ENCODE measurements at places on chromosomes 5 and 9.

- no peak for DNase-seq
Observed at GRCh38 chr9:8140557-8140956, 341.0 kb upstream of the DMAC1 start.

DNA sequence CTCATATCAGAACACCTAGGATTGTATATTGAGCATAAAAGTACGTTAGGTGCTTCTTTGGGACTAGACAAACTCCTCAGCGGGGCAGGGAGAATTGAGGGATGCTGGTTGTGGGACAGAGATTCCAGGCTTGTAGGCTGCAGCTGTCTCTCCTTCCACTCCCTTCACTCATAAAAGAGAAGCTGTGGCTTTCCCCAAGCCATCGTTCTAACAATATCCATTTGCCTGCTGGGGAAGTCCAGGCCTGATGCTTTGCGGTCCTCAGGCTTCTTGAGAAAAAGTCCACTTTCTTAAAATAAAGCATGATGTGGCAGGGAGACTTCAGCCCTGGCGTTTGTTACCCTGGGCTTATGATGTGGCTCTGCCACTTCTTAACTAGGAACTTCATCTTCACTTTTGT, 129.3 kb upstream of the OSMR start:
- DNase-seq = no peak

GRCh38 chr5:1356873-1357787, 12.2 kb upstream of the CLPTM1L start:
- no peak for DNase-seq

- no peak for DNase-seq
Observed at GRCh38 chr9:79489261-79490000, 82.3 kb upstream of the TLE4 start.

DNA sequence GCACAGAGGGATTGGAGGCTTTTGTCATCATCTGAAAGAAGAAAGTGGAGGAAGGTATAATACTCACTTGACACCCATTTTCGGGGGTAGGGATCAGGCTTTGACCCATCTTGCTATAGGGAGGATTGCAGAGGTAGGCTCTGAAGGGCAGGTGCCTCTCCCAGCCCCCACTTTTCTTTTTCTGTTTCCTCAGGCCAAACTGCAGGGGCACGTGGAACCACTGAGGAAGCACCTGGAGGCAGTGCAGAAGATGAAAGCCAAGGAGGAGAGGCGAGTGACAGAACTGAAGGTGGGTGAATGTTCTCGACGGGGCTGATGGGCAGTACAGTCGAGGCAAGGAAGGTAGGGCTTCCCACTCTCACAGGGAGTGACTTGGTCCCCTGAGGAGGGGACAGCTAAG, 7.5 kb downstream of the TRIM41 start:
- no peak for DNase-seq

- DNase-seq = no peak
Observed at GRCh38 chr9:96086936-96087571, 211.6 kb downstream of the ERCC6L2 start.

- no peak for DNase-seq
Observed at GRCh38 chr9:133004091-133004998, 25.9 kb downstream of the GFI1B start.

- DNase-seq = no peak
Observed at GRCh38 chr5:74251141-74252035, 389.1 kb downstream of the ENC1 start.

- no peak for DNase-seq
Observed at GRCh38 chr5:82525626-82526025, 247.5 kb upstream of the RPS23 start.

- DNase-seq = no peak
Observed at GRCh38 chr9:36725777-36726356, 153.2 kb downstream of the MELK start.

DNA sequence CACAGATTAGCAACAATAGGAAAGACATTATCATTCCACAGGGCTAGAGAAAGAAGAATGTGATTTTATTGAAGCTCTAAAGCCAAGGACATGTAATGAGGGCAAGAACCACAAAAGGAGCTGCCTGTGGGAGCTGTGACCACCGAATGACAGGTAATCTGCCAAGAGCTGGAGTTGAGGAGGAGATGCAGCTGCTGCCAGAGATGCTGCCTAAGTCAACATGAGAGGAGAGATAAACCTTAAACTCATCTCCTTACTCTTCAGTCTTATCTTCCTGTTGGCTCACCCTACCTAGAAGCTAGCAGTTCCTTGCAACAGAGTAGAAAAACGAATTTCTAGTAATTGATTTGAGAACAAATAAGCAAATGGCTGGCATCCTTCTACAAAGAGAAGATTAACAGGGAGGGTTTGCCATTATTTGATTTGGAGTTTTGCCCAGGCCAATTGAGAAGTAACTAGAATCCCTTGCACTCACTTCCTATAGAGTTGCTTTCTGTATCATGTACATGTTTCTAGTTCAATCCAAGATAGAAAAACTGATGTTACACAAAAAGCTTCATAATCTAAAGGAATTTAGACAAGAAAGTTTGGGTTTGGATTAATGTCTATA, 539.2 kb downstream of the TLE1 start:
- DNase-seq = no peak

- no peak for DNase-seq
Observed at GRCh38 chr5:134626369-134627014, 6.1 kb downstream of the SAR1B start.

GRCh38 chr5:31728039-31728438, 89.1 kb downstream of the PDZD2 start:
- no peak for DNase-seq

- no peak for DNase-seq
Observed at GRCh38 chr5:1182633-1183423, 18.6 kb upstream of the SLC6A19 start.
